ENCODE measurements at places on chromosomes 11 and 22.

DNA sequence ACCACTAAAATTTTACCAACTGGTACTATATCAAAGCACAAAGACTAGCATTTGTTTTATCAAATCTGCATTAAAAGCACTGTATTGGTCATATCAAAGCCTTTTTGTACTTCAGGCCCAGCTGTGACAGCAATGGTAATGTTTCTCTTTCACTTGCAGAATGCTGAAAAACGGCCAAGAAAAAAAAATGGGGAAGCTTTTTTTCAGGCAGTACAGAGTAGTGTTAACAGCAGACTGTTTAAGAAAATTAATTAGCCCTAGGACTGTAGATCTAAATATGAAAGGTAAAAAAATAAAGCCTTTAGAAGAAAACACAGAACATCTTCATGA lies 33.3 kb downstream of the DENND5A start:
- peak; percentile 44 for DNase-seq

DNA sequence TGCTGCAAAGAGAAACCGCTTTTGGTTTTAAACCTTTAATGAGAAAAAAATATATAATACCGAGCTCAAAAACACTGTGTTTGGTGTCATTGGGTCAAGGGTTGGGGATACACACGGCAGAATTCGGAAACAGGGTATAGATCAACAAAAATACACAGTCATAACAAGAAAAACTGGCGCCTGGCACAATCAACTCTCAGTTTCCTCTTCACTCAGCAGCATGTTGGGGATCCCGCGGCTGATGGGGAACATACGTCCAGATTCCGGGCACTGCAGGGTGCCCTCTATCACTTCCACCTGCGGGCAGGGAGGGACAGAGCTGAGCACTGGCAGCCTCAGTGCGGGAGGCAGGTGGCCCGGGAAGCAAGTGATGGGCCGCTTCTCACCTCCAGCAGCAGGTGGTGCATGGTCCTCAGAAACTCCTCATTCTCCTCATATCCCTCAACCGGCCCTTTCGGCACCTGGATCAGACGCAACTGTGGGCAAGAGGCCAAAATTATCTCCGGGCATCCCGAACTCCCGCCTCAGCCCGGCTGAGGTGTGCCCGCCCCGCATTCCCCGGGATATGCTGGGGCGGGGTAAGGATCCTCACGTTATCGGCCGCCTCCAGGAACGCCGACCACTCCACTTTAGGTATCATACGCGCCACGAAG lies 561 bp downstream of the TRMT112 start:
- DNase-seq, result no peak

- no peak for DNase-seq
These were observed 160.7 kb upstream of the RASSF10 start for GRCh38 chr11:12848413-12848812.

DNA sequence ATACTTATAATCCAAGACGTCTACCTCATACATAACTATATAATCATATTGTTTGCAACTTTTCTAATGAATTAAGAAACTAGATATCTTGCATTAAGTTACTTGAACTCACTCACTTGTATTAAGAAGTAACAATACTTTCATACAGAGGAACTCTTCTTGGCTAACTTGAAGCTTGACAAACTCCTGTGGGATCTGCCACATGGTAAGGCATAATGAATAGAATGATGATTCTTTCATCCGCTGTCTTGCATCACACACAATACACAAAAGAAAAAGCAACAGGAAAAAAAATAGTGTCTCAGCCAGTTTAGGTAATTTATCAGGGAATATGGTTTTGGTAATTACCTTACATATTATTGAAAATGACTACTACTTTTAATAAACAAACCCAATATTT lies 79.8 kb downstream of the PGR start:
- no peak for DNase-seq

- DNase-seq, result no peak
These were observed 113.6 kb downstream of the DYNC2H1 start for GRCh38 chr11:103222806-103223205.

GRCh38 chr11:97607291-97608000 lies 1217.6 kb downstream of the JRKL start:
- no peak for DNase-seq

DNA sequence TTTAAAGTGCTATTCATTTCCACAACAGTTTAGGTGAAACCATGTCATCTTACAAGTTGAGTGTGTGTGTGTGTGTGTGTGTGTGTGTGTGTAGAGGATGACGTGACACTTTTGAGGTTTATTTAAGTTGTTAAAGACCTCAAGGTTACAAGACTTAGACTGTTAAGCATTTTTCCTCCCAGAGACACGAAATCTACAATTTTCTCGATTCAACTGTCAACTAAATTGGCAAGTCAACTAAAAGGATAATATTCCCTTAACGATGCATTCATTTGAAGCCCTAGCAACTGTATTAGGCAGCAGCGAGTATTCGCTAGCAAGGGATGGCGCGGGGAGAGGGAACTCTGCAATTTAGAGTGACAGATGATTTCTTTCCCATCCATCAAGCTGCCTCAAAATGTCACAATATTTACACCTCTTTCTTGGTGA lies 17.6 kb upstream of the BDNF start:
- DNase-seq, result no peak

- no peak for DNase-seq
These were observed 1430.5 kb downstream of the TBC1D22A start for GRCh38 chr22:48192920-48193319.

- no peak for DNase-seq
These were observed 60.8 kb downstream of the ARHGAP32 start for GRCh38 chr11:129131316-129131715.

GRCh38 chr11:73374151-73374550 lies 2.0 kb upstream of the RELT start:
- DNase-seq, result no peak

Data from smooth muscle cell of the brain vasculature (primary cell).